ENCODE measurements at places on chromosomes 4 and X.

- DNase-seq: no peak
Measured at GRCh38 chrX:43121637-43122036, 343.7 kb upstream of the PPP1R2C start.

GRCh38 chr4:31097999-31098398 is 377.8 kb downstream of the PCDH7 start:
- DNase-seq: no peak

DNA sequence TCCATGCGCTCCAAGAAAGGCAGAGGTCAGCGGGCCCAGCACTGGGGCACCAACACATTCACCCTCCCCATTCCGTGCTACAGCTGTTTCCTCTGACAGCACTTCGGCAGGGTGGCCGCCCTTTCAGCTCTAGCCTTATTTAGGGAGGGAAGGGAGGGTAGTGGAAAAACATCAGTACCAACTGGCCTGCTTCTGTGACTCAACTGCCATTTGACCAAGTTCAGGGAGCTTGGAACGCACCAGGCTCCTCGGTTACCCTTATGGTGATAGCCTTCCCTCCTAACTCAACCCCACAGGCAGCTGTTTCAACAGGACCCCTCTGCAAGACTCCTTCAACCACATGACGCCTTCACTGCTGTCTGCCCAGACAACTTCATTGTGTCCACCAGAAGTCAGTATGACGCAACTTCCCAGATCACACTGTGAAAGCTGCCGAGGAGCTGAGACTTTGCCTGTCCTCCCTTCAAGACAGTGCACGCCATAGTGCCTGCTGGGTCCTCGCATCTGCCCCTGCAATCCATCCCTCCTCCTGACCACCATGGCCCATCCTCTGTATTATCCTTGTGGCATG is 132.2 kb downstream of the AFAP1 start:
- no peak for DNase-seq

DNA sequence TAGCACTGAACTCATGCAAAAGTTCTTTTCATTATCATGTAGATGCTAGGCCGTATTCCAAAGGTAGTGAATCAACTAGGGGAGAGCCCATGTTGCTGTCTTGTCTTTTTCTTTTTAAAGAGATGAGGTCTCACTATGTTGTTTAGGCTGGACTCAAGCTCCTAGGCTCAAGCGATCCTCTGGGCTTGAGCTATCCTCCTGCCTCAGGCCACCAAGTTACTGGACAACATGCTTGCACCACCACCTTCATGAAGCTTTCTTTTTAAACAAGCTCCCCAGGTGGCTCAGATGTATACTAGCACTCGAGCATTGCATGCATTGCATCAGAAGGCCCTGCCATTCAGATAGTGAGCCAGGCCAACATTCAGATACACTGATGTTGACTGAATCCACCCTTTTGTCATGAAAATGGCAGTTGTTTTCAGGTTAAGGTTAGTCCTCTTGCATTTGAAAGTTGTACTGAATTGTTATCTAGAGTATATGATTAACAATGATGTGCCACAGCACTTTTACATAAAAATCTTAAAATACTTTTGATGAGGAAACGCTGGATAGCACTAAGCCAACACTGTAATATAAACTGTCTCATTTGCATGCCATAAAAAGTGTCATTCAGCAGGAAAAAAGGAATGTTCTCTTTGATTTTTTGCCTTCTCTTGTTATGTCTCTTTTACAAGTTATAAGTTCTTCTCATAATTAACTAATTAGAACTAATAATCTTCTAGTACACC is 76.7 kb downstream of the FNIP2 start:
- no peak for DNase-seq

GRCh38 chr4:74665346-74665745 is 129.0 kb downstream of the BTC start:
- no peak for DNase-seq

GRCh38 chr4:170270628-170271027 is 180.9 kb upstream of the AADAT start:
- DNase-seq: no peak

DNA sequence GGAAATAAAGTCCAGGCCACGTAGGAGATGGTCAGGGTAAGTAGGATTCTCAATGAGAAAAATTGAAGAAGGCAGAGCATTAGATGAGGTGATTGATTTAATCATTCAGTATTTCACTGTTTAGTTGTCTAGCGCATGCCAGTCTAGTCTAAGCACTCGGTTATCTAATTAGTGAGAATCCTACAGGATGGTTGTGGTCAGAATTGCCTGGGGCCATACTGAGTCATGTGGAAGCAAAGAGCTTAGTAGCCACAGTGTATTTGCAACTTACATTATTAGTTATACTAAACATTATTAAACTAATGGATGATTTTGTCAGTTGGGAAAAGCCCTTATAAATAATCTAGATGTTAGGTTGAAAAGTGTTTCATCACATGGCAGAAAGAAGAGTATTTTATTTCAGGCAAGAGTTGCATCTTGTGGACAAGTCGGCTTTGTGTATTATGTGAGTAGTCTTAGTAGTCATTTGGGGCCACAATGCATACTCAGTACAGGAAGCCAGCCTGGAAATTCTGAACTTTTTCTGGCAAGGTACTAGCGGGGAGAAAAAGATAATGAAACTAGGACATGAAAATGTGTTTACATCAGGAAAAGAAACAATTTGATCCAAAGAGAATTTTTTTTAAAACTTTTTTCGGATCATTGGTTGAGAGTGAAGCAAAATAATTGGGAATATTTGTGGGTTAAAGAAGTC is 31.9 kb downstream of the CPEB2 start:
- no peak for DNase-seq

DNA sequence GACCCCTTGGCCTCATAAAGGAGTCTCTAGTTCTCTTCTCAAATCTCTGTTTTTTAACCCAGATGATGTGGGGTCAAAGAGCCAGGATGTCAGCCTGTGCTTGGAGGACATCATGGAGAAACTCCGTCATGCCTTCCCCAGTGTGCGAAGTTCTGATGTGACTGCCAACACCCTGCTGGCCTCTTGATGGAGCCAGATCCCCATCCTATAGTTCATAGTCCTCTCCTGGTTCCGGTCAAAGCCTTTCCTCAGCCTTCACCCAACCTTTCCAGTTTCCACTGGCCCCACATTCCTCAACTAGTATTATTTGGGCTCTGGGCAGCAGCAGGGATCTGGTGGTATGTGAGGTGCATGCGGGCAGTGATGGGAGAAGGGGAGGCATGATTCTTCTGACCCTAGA is 30.7 kb downstream of the TAF7L start:
- DNase-seq: no peak

DNA sequence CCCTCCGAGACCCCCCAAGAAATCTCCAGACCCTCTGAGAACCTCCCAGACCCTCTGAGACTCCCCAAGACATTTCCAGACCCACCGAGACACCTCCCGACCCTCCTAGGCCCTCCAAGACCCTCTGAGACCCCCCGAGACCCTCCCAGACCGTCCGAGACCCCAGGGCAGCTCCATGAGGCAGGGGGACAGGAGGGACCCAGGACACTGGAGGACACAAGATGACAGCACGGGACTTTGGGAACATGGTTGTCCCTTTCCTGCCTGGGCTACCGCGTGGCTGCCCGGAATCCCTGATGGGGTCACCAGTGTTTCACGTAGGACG is 10.3 kb downstream of the CTBP1 start:
- no peak for DNase-seq

DNA sequence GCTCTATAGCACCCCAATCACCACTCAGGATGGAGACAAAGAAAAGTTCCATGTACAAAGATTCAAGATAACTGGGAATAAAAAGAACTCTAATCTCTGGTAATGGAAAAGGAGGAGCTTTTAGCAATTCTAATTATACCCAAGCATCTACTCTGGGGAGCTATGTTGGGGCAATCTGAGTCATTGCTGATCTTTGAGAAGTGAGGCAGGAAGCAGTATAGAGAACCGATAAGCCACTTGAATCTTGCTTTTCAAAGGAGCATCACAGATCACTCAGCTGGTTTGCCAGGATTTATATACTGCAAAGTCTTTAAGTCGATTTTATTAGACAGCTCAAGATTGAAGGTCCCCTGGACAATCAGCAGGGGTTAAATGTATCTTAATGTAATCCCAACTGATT is 220.0 kb downstream of the ENOX2 start:
- no peak for DNase-seq
